Right lobe of liver (tissue), 6 donors: ENCODE measurements at places on chromosomes 2 and 18. TPM values are rescaled to one million over a fixed set of nuclear protein-coding genes. Genes with fewer than 3 reads are reported as not detected.

The PKDCC gene
- total RNA-seq, result 13.7 TPM

- no peaks in the 10 kb centered on the region for H3K27me3 ChIP-seq
- DNase-seq, result no peak
- H3K4me3 ChIP-seq, result no peak overlapping the region
- no peaks in the 10 kb centered on the region for H3K4me1 ChIP-seq
- H3K27ac ChIP-seq, result peak overlapping the region; percentile 12
Observed at GRCh38 chr2:122749405-122749804, 994.0 kb downstream of the TSN start.

DNA sequence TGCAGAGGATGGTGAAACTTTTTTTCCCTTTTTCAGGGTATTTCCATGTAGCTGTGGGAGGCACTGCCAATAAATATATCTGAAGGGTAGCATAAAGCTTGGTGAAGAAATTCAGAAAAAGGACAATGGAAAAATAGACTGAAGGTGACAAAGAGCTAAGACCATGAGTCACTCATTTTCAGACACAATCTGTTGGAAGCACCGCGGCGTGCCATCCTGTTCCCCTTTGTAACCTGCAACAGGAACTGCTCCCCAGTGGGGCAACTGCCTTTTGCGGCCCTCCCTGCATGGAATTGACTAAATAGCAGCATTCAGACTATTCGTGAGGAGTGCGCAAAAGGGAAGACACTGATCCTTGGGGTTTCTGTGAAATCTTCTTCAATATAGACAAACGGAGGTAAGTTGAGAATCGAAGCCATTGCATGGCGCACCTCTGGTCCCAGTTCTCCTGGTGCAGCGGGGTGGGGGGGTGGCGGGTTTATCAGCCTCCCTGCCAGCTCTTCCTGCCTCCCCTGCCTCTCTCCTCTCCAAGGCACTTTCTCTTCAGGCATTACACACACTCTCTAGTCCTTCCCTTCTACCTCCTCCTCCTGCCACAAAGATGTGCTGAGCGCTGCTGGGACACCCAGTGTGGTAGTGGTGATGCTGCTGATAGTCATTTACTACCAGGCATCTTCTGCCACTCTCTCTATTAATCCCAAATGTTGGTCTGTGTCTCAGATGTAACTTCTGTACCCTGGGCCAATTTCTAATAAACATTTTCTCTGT, 126.2 kb upstream of the TMEM200C start:
- H3K27ac ChIP-seq, result no peak overlapping the region
- no peak for DNase-seq
- no peak overlapping the region for H3K4me3 ChIP-seq
- no peaks in the 10 kb centered on the region for H3K27me3 ChIP-seq
- H3K36me3 ChIP-seq, result no peaks in the 10 kb centered on the region
- H3K4me1 ChIP-seq, result no peaks in the 10 kb centered on the region

GRCh38 chr18:59488899-59489298, 129.8 kb upstream of the LMAN1 start:
- H3K4me1 ChIP-seq, result no peaks in the 10 kb centered on the region
- no peak overlapping the region for H3K4me3 ChIP-seq
- DNase-seq, result no peak
- H3K27me3 ChIP-seq, result no peaks in the 10 kb centered on the region

The UNC50 gene
- total RNA-seq, result 20.9 TPM
